Activated T-helper 17 cell treated with anti-CD3 and anti-CD28 coated beads, Interleukin-2, amount 50 U/mL, for 72 hours (primary cell): ENCODE measurements at places on chromosomes 4 and X. TPM values are rescaled to one million over a fixed set of nuclear protein-coding genes. Genes with fewer than 3 reads are reported as not detected.

The SLC9B1 gene
- total RNA-seq: 1.1 TPM

The ITIH6 gene
- not detected for total RNA-seq

The C4orf54 gene
- total RNA-seq: not detected

The AFAP1 gene
- 20.1 TPM for total RNA-seq

The IQCM gene
- total RNA-seq: not detected

The PSAPL1 gene
- total RNA-seq: not detected

The GABRG1 gene
- not detected for total RNA-seq

The PLP2 gene
- 233 TPM for total RNA-seq

The SEL1L3 gene
- 39.7 TPM for total RNA-seq

The MAGEB17 gene
- not detected for total RNA-seq

The EDA2R gene
- total RNA-seq: 6.5 TPM

The FREM3 gene
- total RNA-seq: not detected

The CAPN6 gene
- total RNA-seq: not detected

The FHL1 gene
- total RNA-seq: 27.5 TPM

The RAB40AL gene
- 0.64 TPM for total RNA-seq

The RBMX gene
- 214 TPM for total RNA-seq

The CACNA1F gene
- 0.82 TPM for total RNA-seq

The FGF2 gene
- 0.11 TPM for total RNA-seq
